Right lung (tissue), 10 donors: ENCODE measurements at places on chromosomes 3 and 15. TPM values are rescaled to one million over a fixed set of nuclear protein-coding genes. Genes with fewer than 3 reads are reported as not detected.

SLC22A14 gene
- 0.11 TPM for polyA plus RNA-seq

FANCD2OS gene
- 0.57 TPM for polyA plus RNA-seq

RBP2 gene
- 0.96 TPM for polyA plus RNA-seq

ZNF197 gene
- 40.2 TPM for polyA plus RNA-seq

PCNP gene
- 253 TPM for polyA plus RNA-seq

PTPRG gene
- polyA plus RNA-seq: 44.3 TPM

ADAMTSL3 gene
- polyA plus RNA-seq: 30.4 TPM

KLHL40 gene
- not detected for polyA plus RNA-seq

CXCR6 gene
- polyA plus RNA-seq: 0.40 TPM

EFCC1 gene
- 9.0 TPM for polyA plus RNA-seq

RAB7A gene
- polyA plus RNA-seq: 214 TPM

ABHD14A gene
- 26.5 TPM for polyA plus RNA-seq

CASR gene
- polyA plus RNA-seq: 0.01 TPM

- DNase-seq: no peak
These were observed 27.8 kb upstream of the KCNMB2 start for GRCh38 chr3:178508443-178508825.

DNA sequence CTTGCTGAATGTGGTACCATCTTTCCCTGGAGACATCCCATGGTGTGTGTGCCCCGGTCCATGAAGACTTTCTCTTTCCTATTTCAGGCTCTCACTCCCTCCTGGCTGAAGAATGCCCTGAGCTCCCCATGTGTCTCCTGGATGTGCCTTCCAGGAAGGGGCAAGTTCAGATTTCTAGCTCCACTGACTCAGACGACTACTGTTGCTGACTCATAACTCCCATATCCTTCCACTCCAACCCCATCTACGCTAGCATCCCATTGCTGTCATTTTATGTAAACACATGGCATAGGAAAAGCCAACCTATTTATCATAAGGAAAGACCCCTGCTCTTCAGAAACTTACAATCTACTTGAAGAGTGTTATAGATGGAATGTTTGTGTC lies 95.0 kb downstream of the ADCY5 start:
- no peak for DNase-seq

DNA sequence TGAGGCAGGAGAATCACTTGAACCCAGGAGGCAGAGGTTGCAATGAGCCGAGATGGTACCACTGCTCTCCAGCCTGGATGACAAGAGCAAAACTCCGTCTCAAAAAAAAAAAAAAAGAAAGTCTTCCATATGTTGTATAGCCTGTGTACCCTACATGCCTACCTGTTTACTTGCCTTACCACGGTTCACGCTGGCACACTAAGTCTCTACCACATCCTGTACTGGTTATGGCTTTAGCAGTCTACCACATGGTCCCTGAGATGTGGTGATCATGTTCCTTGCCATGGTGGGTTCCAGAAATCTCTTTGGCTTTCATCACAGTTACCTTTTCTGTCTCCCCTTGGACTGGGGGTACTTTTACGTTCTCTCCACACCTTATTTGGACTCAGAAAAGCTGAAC lies 63.8 kb upstream of the TBC1D5 start:
- DNase-seq: no peak

DNA sequence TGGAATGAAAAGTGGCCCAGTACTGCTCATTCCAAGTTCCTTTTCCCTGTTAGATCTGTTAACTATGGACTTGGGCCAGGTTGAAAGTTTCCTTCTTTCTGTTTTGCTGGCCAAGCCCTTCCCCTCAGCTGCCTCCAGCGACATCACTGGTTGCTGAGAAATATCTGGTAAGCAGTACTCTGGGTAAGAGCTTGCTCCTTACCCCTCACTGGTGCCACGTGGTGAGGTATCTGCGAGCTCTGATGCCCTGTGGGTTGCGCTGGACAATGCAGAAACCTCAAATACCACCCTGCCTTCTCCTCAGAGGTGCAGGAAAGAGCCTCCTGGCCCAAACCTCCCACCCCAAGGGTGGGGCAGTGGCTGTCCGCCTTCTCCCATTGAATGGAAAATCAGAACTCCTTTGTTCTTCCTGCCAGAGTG lies 42.9 kb upstream of the APH1B start:
- peak; percentile 78 for DNase-seq

GRCh38 chr3:185733980-185734724 lies 90.7 kb downstream of the IGF2BP2 start:
- no peak for DNase-seq

- DNase-seq: no peak
These were observed 8.9 kb upstream of the PRKCD start for GRCh38 chr3:53151870-53152660.

DNA sequence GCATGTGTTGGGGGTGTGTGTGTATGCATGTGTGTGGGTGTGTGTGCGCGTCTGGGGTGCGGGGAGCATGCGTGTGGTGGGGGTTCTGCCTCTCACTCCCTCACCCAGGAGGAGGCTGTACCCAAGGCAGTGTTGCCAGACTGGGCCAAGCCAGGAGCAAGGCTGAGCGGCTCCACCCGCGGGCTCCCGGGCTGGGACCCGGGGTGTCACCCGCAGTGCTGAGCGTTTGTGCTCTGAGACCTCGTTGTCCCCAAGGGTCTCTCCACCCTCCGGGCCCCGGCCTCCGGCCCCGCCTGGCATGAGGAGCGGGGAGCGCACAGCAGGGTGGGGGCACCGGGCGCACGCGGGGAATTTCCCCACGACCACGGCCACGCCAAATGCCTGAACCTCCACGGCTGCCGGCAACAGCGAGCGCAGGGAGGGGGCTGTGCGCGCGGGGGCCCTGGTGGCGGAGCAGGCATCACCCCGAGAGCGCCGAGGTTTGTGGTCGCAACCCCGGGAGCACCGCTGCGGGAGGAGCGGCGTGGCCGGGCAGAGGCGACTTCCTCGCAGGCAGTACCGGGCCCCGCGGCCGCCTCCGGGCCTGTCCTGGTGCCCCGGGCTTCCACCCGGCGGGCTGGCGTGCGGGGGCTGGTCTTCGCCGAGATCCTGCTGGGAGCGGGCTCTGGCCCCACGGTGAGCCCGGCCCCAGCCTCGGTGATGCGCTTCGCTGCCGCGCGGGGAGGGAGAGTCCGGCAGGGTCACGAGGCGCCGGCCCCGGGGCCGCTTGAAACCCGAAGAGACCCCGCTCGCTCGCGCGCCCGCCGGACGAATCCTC lies 7.4 kb upstream of the OCA2 start:
- DNase-seq: no peak

- no peak for DNase-seq
These were observed 35.4 kb downstream of the EHD4 start for GRCh38 chr15:41936649-41937567.

DNA sequence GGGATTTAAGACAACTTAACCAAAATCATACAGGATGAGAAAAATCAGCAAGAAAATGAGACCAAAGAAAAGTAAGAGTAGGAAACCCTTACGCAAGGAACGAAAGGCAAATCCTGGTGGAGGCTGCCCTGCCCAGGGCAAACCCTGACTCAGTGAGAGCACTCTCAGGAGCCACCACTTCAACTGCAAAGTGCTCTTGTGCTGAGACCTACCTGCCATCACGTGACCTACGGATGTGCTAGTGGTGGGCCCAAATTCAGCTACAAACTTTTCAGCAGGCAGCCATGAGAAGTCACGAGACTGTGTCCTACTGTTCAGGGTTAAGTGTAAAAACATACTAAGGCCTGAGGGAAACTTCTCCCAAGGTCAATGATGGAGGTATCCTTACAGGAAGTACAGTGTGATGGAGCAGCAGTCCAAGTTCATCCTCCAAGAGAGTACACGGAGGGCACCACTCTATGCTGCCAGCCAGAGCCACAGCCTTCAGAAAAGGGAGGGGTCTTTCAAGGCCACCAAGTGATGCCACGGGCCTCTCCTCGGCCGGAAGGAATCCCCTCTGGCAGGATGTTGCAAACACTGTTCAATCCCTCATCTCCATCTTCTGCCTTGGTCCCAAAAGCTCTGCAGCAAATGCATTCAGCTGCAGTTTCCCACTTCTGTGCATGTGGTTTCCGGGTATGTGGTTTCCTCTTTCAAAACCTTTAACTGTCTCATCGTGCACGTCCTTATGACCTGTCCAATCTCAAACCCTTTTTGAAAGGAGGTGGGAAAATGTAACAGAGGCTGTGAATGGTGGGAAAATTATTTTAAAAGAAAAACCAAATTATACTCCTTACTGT lies 9.5 kb downstream of the CHSY1 start:
- DNase-seq: no peak

DNA sequence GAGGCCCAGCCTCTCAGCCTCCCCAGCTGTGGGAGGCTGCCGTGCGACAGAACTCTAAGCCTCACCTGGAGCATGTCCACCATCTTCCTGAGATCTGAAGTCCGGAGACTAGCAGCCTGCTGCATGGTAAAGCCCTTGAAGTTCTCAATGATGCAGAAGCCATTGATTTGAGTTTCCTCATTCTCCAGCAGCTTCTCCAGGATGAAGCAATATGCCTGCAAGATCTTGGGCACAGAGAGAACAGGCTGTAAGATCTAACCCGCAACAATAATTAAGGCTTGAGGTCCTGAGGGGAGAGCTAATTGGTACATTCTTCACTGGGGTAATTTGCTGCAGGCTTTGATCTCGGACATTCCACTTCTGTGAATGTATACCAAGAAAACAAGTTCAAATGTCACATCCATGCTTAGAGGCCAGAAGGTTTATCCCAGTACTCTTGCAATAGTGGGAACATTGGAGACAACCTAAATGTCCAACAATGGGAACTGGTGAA lies 9.7 kb downstream of the RLBP1 start:
- DNase-seq: no peak

DNA sequence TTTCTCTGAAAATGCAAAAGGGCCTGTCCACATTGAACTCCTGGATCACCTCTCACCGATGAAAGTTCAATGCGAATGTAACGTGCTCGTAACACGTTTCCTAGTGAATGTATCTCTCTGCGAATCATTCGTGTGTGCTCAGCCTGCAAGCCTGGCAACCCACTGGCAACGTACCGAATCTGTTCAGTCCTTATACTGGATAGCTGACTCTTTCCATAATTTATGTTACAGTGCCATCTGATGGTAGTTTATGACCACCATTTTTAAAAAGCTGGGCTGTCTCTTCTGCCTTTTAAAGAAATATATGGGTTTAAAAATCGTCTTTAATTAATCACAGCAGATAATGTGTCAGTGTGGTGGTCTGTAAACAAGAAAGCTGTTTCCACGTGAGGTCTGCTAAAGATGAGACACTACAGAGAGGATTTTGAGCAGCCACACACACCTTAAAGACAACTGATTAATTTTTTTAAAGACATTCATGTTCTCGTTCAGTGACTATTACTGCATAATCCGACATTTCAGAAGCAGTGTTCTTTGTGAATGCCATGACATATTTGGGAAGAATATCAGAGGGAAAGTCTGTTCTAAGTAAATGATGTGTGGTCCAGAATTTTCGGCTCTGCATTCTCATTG lies 69.4 kb upstream of the FOXP1 start:
- peak; percentile 44 for DNase-seq

GRCh38 chr3:21524133-21524532 lies 226.9 kb downstream of the ZNF385D start:
- no peak for DNase-seq

DNA sequence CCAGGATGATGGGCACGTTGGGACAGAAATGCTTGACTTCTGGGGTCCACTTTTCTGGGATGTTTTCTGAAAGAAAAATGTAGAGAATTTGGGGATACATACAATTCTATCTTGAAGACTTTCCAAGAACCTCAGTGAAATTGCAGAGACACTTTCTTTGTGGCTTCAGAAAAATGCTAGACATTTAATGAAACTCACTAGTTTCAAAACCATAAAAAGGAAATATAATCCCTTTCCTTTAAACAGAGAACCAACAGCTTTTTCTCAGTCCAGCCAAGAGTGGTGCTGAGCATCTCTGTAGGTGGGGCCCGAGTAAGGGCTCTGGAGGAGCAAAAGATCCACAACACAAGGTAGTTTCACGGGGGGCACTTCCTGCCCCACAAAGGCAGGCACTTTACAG lies 4.4 kb upstream of the GPX1 start:
- no peak for DNase-seq

DNA sequence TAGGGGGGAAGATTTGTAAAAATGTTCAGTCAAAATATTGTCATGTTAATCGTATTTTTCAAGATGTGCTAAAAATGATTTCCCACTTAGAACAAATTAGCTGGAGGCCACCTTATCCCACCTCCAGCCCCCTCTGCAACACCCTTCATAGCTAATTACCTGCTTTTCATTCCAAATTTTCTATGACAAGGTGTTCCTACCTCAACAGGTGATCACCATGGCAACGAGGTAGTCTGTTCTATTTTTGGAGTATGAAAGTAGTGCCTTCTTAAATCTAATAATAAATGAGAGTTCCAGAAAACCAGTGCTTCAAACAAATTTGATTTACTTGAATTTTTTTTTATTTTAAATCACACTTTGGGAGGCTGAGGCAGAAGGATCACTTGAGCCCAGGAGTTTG lies 149.8 kb downstream of the FNDC3B start:
- no peak for DNase-seq

DNA sequence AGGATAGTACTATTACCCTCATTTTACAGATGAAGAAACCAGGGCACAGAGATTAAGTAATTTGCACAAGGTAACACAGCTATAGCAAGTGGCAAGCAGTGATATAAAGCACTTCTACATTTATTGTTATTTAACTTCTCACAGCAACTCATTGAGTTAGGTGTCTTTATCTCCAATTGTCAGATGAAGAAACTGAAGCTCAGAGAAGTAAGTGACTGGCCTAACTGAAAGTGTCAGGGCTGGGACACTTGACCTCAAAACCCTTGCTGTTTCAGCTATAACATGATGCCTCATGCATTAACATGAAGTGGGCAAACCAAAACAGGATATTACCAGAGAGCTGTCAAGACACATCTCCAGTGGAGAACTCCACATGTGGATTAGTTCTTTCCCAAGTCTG lies 65.8 kb upstream of the LEKR1 start:
- DNase-seq: no peak

- DNase-seq: no peak
These were observed 283.1 kb downstream of the XXYLT1 start for GRCh38 chr3:194987571-194988494.

- DNase-seq: no peak
These were observed 37.8 kb downstream of the GPR171 start for GRCh38 chr3:151165226-151165625.

DNA sequence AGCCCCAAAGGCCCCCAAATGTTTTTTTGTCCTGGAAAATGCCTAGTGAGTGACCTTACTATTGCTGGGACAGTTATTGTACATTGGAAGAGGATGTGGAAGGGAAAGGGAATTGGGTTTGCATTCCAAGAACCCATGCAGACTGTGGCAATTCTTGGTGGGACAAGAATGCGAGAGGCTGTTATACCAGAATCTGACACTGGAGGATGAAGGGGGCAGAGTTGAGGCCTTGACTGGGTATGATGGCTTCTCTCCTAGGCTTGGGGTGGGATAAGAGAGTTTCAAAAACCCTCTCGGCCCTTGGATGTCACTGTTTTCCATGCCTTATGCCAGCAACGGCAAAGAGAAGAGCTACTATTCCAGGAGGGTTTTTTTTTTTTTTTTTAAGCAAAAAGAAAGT lies 25.3 kb downstream of the IL16 start:
- no peak for DNase-seq

DNA sequence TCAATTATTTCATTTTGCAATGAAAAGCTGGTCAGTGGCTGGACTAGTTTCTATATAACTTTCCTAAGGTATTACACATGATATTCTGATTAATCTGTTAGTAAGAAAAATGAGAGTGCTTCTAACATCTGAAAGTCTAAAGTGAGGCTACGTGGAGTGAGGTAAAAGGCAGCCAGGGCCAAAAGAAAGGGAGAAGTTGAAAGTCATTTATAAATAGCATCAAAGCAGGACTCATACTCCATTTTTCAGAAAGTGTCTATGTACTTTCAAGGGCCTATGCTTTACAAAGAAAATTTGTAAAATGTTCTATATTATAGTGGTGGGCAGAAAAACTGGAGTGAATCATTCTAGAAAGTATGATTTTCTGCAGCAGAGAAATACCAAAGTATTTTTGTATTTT lies 80.0 kb downstream of the CSNK1G1 start:
- DNase-seq: no peak
